ENCODE measurements at places on chromosomes 5 and 9.
A peak's percentile ranks its signal among the peaks of the same experiment; 100 is the strongest.

- peak; percentile 16 for DNase-seq
These were observed 507 bp downstream of the CTNND2 start for GRCh38 chr5:11903614-11904264.

GRCh38 chr5:14603141-14603540, 21.5 kb downstream of the OTULINL start:
- no peak for DNase-seq

- DNase-seq: no peak
These were observed 66.7 kb upstream of the PCA3 start for GRCh38 chr9:76697554-76697953.

- no peak for DNase-seq
These were observed 576.5 kb downstream of the CSNK1G3 start for GRCh38 chr5:124088289-124089032.

DNA sequence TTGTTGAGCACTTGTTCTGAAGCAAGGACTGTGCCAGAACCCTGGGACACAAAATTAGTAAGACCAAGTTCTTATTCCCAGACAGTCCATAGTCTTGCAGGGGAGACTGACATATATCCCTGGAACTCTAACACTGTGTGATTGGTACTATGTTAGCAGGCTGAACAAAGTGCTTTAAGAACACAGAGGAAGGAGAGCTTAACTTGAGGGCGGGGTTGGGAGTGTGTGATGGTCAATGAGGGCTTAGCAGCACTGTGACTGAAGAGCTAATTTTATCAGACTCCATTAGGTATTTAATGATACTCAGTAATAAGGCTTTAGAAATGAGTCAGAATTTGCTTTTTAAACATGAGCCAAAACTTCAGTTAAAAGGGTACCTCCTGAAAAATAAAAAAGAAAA, 14.9 kb upstream of the SPATA24 start:
- DNase-seq: no peak

- DNase-seq: no peak
These were observed 51.9 kb upstream of the JAK2 start for GRCh38 chr9:4933177-4933576.

All from activated CD4-positive, alpha-beta T cell treated with anti-CD3 and anti-CD28 coated beads for 48 hours (primary cell).